ENCODE measurements at places on chromosomes 7 and 10.

DNA sequence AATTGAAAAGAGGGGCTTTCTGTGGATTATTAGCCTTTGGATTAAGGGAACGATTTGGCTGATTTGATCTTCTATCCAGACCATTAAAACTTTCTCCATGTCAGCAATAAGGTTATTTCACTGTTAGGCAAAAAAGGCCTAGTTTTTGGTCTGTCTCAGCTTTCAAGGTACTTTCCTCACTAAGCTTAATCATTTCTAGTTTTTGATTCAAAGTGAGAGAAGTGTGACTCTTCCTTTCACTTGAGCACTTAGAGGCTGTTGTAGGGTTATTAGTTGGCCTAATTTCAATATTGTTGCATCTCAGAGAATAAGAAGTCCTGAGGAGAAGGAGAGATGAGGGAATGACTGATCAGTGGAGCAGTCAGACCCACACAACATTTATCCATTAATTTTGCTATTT lies 596.0 kb upstream of the TPK1 start:
- DNase-seq: no peak

DNA sequence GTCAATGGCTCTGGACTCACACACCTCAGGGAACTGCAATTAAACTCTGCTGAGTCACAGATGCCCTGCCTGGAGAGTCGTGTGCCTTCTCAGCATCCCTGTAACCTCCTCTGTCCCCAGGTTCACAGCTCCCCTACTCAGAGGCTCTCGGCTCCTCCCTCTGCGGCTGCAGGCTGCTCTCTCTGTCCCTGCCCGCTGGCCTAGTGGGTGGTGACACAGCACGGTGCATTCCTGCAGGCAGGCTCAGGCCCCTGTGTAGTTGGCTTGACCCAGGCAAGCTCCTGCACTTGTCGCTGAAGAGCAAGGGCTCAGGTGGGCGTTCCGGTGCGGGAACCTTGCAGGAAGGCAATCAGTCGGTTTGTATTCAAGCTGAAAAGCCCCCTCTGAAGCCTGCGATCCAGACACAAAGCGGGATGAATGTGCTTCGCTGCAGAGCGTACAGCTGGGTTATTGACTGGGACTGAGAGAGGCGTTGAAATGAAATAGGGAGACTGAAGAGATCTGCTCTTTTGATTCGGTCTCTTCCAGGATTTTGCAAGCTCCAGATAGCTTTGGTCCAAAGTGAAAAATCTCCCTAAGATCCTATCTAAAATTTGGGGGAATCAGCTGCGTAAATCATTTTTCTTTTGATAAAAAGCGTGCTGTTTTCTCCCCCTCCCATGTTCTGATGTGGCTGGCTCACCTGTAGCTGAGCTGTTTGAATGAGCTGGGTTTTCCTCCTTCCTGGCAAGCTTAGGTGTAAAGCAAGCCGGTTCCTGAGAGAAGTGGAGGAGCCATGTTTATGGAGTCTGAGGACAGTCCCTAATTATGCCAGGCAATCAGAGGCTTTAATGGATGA lies 208.7 kb upstream of the PHYHIPL start:
- no peak for DNase-seq

DNA sequence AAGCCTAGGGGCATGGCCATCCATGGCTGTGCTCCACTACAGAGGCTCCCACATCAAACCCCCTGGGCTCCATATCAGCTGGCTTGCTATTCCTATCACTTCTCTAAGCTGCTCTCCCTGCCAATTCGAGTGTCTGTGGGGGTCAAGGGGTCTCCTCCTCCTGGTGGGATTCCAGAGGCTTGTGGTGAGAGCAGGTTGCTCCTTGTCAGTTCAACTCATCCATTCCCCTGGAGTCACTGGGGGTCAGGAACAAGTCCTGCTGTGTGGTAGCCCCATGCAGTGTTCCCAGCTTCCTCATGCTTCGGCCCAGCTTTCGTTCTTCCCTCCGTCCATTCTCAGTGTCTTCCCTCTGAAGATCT lies 86.6 kb upstream of the UNC5B start:
- DNase-seq: no peak

DNA sequence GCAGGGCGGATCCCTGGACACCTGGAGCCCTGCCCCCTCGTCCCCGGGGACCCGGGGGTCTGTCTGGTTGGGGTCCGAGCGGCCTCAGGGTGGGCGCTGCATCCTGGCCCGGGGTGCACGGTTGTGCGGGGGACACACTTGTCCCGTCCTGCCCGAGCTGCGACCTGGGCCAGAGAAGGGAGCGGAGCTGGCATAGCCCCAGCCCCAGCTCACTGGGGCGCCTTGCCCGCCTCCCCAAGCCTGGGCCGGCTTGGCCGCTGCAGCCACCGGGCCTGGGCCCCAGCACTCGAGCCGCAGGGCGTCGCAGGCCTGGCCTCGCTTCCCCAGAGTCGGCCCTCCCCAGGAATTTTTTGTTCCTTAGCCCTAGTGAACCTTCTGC lies 54.5 kb downstream of the GLRX3 start:
- no peak for DNase-seq

- DNase-seq: no peak
Measured at GRCh38 chr7:28956608-28957063, 1.5 kb downstream of the TRIL start.

DNA sequence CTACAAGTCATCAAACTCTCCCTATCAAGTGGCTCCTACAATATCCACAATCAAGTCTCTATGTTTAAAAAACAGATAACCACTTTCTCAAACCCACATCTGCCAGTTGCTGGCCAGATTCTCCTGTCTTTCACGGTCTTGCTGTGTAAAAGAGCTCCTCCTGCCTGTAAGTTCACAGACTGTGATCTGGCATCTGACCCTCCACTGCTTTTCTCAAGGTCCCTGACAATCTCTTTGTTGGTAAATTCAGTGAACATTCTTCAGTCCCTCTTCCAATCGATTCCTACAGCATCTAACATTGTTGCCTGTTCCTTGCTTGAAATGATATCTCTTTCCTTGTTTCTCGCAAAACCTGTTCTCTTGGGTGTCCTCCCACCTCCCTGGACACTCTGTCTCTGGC lies 18.5 kb upstream of the LMOD2 start:
- no peak for DNase-seq

DNA sequence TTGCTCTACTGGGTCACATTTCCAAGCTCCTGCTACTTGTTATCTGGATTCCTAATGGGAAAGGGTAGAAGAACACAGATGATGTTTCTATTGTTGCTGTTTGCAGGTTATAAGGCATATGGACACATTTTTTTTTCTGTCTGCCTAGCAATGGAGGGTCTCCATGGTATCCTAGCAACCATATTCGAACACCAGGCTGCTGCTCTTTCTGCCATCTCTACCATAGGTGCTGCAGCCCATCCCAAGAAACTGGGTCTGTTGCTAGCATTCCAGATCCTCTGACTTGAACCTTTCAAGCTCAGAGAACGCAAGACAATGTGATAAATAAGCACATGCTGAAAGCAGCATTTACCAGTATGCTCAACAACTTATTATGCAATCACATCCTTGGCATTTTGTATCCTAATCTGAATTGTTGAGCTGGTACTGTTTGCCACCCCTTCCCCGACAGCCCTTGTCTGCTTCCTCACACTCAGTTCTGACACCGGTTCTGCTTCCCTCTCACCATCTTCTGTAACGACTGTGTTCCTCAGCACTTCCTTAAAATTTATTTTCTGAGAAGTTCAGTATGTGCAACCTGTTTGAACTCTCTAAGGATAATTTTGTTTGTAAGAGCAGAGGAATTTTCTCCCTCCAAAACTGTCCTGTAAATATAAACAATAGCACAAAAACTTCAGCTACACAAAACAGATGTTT lies 6.2 kb downstream of the PRKG1 start:
- DNase-seq: no peak

- no peak for DNase-seq
Measured at GRCh38 chr7:36468370-36469101, 78.9 kb downstream of the ANLN start.

GRCh38 chr7:1663223-1663622 lies 6.9 kb upstream of the ELFN1 start:
- no peak for DNase-seq

DNA sequence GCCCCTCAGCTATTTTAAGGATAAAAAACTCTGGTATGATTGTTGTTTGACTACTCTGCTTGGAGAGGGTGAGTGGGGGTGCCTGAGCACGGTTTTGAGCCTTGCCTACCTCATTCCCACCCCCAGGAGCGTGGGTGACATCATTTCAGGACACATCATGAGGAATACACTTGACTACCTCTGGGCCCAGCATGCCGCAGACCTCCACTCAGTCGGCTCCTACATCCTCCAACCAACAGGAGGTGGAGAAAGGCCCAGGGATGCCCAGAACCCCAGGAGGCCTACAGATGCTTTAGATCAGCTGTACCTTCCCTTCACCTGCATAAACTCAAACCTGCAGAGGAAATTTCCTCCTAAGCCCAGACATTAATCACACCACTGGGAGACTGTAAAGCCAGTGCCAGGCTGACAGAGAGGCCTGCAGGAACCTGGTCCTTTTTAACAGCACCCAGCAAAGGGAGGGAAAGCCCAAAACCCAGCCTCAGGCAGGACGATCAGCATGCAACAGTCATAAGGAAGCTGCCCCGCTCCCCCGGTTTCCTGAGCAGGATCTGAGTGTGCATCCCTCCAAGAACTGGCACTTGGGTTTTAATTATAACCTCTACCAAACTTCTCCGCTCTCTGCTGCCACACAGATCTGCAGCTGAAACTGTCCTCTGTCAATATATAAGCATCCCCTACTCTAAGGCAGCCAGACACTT lies 61.7 kb upstream of the ZNRF2 start:
- no peak for DNase-seq

DNA sequence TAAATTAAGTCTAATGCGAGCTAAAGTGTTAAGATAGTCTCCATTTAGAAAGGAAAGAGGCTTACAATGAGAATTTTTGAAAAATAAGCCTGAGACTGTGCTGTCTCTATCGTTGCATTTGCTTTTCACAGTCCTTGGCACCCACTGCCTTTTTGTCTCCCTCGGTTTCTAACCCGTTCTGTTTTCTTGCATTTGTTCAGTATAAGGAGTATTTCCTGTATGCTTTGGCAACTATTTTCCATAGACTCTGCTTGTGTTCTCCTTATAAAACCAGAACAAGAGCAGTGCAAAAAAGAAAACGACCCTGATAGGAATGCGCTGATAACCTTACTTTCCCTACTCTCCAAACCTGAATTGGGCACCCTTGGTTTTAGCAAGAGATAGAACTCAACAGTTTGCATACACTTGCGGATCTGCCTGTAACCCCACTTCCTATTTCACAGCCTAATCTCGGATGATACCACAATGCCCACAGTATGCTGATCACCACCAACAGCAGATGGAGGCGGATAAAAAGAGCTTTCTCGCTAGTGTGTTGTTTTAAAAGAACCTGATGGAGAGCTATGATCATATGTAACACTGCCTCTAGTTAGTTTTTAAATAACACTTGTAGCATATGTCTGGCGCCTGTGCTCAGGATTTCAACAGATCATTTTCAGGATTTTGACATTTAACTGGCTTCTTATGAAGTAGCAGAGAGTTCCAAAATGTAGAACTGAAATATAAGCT lies 1.6 kb upstream of the ARHGAP12 start:
- no peak for DNase-seq

- DNase-seq: no peak
Measured at GRCh38 chr7:150820148-150820547, 19.6 kb downstream of the TMEM176A start.

GRCh38 chr7:50697748-50698147 lies 84.9 kb downstream of the GRB10 start:
- DNase-seq: no peak

DNA sequence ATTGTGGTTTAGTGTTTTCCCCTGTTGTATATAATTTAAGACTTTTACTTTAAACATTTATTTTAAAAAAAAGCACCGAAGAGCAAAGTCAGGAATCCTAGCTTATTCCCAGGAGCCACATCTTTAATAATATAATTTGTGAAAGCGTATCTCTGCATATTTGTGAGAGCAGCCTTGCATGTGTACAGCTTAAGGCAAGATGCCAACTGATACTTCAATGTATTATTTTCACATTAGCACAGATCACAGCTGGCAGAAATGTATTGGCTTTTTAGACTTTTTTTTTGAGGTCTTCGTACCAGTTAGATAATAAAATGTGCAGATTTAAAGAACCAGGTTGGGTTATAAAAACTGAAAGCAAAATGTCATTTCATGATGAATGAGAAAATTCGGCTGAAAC lies 845.7 kb upstream of the POT1 start:
- DNase-seq: no peak

GRCh38 chr7:139871820-139872219 lies 42.8 kb downstream of the TBXAS1 start:
- DNase-seq: no peak

GRCh38 chr10:1346201-1346600 lies 290.0 kb downstream of the WDR37 start:
- no peak for DNase-seq

DNA sequence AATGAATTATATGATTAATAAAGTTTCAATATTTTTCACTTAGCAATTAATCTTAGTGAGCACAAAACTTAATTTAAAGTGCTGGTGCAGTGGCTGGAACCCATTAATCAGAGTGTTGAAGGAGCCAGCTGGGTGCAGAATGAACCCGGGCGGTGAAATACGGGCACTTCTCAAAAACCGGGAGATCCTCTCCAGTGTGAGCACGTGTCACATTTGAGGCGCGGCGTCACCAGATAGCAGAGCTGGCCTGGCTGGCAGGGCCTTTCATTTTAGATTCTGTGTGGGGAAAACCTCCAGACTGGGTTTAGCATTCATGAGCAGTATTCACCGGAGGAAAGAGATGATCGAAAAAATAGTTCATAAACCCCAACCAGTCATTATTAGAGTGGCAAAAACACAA lies 34.5 kb upstream of the CTBP2 start:
- no peak for DNase-seq

GRCh38 chr7:158278745-158279320 lies 308.8 kb downstream of the PTPRN2 start:
- DNase-seq: no peak

DNA sequence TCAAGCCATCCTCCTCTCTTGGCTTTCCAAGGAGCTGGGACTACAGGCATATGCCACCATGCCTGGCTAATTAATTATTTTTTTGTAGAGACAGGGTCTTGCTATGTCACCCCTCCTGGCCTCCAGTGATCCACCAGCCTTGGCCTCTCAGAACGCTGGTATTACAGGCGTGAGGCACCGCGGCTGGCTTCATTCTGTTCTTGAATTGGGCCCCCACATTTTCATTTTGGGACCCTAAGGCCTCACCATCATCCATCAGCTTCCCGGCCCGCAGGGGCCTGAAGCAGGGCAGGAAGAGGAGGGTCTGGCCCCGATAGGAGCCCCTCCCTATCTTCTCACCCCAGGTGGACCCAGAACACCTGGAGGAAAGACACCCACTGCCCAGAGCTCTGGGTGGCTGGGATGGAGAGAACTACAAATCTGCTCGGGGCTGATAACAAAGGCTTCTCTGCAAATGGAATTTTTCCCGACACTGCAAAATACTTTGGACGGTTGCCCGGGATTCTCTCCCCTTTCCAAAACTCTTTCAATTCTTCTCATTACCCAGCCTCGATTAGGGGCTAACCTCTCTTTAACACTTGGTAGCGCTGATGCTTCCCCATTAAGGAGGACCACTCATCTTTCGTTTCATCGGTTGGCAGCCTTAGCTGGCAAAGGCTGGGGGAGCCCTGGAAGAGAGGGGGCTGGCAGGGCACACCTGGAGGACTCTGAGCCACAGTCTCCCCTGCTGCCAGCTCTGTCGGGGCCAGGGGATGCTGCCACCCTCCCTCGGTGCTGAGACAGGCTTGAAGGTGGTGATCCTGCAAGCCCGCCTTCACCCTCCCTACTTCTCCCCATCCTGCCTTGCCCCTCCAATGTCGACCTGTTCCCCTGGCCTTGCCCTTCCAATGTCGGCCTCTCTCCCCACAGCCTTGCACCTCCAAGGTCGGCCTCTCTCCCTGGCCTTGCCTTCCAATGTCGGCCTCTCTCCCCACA lies 81.0 kb upstream of the GNA12 start:
- DNase-seq: no peak

Measured in brain pericyte (primary cell).